Stimulated activated CD8-positive, alpha-beta memory T cell treated with anti-CD3 and anti-CD28 coated beads, Interleukin-12 subunit alpha, Interleukin-12 subunit beta, amount 100 ng/mL, for 4 hours (primary cell): ENCODE measurements at places on chromosomes 2 and 18.

GRCh38 chr2:100289020-100289419, 33.3 kb downstream of the LONRF2 start:
- no peak for DNase-seq

DNA sequence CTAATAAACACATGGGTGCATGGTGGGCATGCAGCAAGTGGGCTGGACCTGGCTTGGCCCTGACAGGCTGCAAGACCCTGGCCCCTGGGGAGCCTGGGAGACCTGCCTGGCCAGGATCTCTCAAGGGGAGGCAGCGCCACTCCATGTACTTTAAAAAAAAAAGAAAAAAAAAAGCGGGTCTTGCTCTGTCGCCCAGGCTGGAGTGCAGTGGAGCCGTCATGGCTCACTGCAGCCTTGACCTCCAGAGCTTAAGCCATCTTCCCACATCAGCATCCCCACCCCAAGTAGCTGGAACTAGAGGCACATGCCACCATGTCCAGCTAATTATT, 29.5 kb upstream of the SEMA4C start:
- DNase-seq: no peak

- no peak for DNase-seq
Observed at GRCh38 chr18:12943215-12943614, 4.6 kb upstream of the SEH1L start.

GRCh38 chr2:65393743-65394422, 38.5 kb downstream of the SPRED2 start:
- no peak for DNase-seq

DNA sequence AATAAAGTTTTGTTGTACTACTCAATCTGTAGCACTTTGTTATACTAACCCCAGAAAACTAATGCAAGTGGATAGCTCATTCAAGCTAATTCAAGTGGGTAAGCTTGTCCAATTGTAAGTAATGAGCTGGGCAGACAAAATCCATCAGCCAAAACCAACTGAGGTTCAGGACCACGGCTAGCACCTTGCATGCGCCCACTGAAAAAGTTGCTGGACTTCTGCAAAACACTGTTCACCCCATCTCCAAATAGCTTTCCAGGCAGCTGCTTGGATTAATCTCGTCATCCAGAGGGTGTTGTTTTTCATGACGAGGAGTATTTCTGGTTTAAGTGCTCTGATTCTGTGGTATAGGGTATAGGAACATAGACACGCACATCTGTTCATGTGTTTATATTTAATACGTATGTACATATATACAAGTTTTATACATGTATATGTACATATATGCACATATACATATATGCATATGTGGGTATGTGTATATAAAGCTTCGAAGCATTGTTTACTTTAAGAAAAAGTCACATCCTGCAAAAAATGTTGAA, 307.5 kb downstream of the GALR1 start:
- DNase-seq: no peak

- DNase-seq: no peak
Observed at GRCh38 chr2:174031226-174031625, 66.1 kb upstream of the SP3 start.

DNA sequence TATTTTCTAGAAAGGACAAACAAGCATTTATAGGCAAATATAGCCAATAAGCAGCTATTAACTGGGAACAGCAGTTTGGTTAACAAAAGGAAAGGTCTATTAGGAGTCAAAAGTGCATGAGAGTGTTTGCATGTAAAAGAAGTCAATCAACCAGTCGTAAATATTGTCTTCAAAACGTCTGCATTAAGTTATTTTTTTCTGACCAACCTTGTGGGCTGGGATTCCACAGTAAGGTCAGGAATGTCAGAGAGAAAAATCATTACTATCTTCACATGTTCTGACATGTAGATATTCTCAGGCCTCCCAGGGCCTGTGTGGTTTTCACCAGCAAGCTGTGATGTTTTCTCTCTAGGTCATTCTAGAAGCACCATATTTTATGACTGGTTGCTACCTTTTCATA, 922.5 kb downstream of the SUCLG1 start:
- DNase-seq: no peak

- DNase-seq: no peak
Observed at GRCh38 chr2:18084376-18084775, 205.9 kb downstream of the KCNS3 start.

DNA sequence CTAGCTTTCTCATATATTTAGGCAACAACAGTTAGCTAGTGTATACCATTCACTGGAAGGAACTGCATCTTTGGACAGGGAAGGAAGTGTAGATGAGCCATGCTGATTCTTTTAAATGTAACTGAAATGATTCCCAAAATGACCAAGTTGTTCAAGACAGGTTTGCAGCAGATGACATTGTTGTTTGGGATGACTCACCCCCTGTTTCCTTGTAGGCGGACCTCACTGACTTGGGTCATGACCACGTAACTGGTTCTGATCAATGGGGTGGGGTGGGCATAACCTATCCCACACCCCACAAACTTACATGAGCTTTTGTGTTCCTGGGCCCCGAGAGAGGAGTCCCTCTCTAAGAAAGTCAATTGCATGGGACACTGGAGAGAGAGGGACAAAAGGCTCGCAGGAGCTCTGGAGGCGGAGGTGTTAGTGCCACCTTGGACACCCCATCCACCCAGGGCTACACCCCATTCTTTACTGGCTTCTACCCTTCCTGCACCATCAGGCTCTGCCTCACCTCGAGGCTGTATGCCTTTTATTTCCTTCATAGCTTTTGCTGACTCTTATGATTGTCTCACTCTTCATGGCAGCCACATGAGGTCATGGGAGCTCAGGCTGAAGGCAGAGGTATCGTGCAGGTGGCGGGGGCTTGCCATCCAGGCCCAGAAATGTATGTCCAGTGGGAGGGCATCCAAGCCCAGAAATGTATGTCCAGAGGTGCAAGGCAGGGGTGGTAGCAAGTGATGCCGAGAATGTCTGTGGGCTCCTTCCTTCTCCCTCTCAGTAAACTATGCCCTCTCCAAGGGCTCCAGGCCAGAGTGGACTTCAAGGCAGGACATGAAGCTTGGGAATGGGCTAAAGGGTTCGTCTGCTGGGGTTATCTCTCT, 108.0 kb downstream of the TWIST2 start:
- no peak for DNase-seq

DNA sequence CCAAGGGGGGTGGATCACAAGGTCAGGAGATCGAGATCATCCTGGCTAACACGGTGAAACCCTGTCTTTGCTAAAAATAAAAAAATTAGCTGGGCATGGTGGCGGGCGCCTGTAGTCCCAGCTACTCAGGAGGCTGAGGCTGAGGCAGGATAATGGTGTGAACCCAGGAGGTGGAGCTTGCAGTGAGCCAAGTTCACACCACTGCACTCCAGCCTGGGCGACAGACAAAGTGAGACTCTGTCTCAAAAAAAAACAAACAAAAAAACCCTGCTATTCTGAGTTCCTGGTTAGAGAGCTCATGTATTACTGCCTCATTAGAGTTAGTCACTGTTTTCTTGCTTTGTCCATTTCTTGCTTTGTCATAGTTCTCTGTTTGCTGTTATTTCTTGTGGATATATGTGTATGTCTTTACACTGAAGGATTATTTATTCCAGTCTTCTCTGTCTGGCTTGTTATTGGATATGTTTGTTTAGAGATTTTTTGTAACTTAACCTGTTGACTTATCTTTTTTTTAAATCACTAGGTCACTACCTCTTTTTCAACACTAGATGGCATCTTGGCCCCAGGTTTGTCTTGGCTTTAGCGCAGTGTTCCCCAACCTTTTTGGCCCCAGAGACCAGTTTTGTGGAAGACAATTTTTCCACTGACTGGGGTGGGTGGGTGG, 17.0 kb downstream of the TTLL4 start:
- no peak for DNase-seq

DNA sequence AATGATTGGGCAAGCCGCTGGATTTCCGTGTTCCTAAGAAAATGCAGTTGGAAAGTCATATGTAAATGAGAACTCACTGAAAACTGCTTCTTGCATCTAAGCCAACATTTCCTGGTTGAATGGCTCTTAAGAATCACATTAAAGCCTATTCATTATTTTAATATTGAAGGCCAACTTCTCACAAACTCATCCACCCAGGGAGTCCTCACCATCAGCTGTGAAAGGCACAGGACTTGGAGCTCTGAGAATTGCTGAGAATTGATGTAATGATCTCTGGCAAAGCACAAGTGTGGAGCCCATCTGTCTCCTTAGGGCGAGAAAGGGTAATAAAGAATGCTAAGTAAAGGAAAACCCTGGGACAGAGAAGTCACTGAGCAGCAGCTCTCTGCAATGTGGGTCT, 55.9 kb upstream of the APCDD1 start:
- DNase-seq: no peak

GRCh38 chr2:25089605-25090315, 47.9 kb downstream of the EFR3B start:
- no peak for DNase-seq

DNA sequence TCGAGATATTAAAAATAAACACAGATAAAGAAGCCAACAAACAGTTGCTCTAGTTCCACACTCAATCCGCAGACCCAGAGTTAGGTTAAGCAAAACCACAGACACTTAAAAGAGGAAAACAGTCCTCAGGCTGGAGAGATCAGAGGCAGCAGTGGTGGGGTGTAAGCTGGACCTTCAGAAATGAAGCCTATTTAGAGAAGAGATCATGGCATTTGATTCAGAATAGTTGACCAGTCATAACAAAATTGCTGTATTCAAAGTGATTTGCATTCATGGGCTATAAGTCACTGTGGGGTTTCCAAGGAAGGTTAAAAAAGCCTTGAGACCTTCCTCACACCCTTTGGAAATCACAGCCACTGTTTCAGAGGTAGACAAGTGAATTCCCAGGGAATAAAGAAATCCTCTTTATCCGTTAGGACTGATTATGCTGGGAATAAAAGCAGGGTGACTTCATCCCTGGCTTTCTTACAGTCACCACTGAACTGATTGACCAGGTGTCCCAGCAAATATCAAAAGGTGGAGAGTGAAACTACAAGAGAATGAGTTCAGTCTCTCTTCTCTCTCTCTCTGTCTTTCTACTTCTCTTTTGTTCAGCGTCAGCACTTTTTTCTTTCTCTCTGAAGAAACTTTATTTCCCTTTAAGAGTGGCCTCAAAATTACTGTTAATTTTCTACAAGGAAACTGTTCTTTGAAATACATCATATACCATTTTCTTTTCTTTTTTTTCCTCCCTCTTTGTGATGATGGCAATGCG, 171.8 kb upstream of the PIK3C3 start:
- no peak for DNase-seq

GRCh38 chr18:77201506-77201905, 48.1 kb upstream of the GALR1 start:
- DNase-seq: no peak

GRCh38 chr2:105100046-105100840, 62.4 kb downstream of the MRPS9 start:
- DNase-seq: no peak

GRCh38 chr2:8514796-8515758, 166.8 kb upstream of the ID2 start:
- peak; percentile 31 for DNase-seq

- DNase-seq: no peak
Observed at GRCh38 chr2:88227446-88227845, 57.3 kb downstream of the THNSL2 start.

DNA sequence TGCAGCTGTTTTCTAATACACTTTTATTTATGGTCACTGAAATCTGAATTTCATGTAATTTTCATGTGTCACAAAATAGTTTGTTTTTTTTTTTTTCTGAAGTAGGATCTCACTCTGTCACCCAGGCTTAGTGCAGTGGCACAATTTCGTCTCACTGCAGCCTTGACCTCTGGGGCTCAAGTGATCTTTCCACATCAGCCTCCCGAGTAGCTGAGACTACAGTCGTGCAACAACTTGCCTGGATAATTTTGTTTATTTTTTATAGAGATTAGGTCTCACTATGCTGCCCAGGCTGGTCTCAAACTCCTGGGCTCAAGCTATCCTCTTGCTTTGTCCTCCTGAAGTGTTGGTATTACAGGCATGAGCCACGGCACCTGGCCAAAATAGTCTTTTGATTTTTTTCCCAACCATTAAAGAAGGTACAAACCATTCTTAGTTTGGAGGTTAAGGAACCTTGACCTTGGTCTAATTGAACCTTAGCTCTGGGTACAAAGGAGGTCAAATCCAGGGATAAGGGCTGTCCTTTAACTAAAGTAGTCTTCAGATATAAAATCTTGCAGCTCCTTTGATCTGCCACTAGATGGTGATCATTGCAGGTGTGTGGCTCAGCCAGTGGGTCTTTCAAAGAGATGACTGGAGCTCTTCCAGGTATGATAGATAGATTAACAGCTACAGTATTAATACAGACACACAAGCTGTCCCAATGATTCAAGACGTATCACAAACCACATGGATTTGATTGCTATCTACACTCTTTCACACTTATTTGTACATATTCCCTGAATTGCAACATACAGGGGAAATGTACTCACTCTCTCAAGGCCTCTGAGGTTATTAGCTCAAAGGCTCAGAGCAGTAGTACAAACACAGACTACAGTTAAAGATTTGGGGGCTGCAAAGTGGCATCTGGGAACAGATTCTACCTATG, 4.7 kb upstream of the KRCC1 start:
- DNase-seq: no peak

- DNase-seq: no peak
Observed at GRCh38 chr2:145110668-145111356, 590.9 kb upstream of the ZEB2 start.

DNA sequence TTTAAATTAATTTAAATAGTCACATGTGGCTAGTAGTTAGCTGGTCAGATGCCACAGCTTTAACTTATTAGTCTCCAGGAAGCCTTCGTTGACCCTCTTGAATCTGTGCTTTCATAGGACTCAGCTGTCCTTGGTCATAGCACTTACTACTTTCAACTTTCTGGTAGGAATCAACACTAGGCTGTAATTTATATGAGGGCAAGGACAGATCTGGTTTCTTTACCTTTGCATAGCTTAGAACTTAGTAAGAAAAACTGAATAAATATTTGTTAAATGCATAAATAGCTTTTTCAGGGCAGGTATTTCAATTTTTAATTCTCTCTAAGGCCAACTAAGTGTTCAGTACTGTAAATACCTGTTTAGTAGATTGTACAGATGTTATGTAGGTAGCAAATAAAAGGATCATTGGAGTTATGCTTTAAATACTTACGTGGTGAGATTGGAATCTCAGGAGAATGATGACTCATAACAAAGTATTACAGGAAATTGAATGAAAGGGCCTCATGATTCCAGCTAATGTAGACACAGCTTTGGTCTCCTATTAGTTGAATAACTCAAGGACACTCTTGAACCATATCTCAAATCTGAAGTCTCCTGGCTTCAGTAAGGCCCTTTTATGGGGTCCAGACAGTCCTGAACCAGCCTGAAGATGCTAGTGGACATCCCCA, 2.6 kb downstream of the CLIP4 start:
- DNase-seq: no peak

DNA sequence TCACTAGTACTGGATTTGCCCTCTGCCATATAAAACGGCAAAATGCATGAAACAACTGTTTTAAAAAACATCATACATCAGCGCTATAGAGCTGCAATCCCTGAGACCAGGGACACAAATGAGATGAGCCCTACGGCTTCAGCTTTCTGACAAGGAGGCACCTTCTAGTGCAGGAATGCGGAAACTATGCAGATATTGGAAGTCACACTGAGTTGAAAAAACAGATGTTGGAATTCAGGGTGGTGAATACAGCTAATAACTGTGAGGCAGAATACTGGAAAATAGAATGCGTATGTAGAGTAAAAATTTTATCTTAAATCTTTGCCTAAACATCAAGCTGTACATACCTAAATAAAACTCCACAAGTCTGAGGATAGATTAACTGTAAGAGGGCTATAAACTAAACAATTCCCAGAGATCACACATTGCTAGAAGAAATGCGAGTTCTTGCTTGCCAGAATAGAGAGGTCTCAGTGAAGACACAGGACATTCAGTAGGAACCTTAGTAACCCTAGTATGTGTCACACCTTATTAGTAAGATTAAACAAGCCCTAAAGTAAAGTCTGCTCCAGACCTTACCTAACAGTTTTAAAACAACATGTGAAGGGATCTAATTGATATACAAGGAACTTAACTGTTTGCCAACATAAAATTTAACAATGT, 541.4 kb upstream of the DDX18 start:
- DNase-seq: no peak
